HuH-7 (cell line): ENCODE measurements at places on chromosomes 4 and X.

- no peak for DNase-seq
These were observed 285.9 kb downstream of the SLC7A11 start for GRCh38 chr4:137956256-137956655.

GRCh38 chrX:155262970-155263754, 1.1 kb downstream of the RAB39B start:
- no peak for DNase-seq

GRCh38 chrX:72604112-72604511, 31.5 kb upstream of the HDAC8 start:
- no peak for DNase-seq

DNA sequence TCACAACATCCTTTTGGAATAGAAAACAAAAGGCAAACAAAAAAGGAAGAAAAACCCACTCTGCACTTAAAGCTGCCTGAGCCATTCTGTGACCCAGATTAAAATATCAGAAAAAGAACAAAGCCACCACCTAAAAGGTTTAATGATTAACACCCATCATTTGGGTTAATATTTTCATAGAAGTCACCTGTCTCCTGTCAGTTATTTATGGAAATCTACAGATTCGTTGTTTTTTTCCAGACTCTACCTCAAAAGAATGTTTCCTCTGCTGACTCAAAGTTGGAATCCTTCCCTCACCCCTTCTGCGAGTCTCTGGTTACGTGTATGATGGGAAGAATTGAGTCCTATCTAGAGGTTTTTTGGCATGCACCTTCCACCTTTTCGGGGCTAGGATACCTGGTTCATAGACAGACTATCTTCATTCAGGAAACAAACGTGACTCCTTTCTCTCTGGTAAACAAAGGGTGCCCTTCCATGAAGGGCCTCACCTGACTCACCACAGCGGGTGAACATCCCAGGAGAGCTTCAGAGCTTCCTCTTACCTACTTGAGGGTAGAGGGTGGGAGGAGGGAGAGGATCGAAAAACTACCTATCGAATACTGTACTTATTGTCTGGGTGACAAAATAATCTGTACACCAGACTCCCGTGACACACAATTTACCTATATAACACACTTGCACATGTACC, 19.6 kb upstream of the CA5B start:
- DNase-seq: no peak

GRCh38 chr4:97235521-97235920, 907.8 kb downstream of the STPG2 start:
- DNase-seq: no peak

- DNase-seq: no peak
These were observed 217.6 kb downstream of the SNCA start for GRCh38 chr4:89619206-89619962.

GRCh38 chrX:101708163-101708562, 48.5 kb upstream of the ARMCX2 start:
- no peak for DNase-seq

GRCh38 chr4:72971572-72971971, 97.9 kb downstream of the COX18 start:
- no peak for DNase-seq

GRCh38 chr4:110046588-110047049, 133.9 kb downstream of the EGF start:
- no peak for DNase-seq

DNA sequence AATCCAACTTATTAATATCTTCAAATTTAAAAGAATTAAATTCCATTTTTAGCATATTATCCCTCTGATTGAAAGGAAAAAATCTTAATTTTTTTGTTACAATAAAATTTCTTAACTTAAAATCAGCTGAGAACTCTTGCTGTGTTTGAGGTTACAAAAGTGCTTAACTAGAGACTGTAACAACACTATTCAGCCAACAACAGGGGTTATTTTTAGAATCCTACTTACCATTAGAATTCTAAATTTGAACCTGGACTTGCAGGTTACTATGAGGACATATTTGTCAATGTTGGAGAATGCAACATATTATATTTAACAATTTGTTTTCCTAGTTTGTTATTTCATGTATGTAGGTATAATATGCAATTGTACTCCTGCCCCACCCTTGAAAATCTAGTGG, 238.1 kb upstream of the CXXC4 start:
- DNase-seq: no peak

- no peak for DNase-seq
These were observed 58.5 kb upstream of the ARSJ start for GRCh38 chr4:114037988-114038387.

DNA sequence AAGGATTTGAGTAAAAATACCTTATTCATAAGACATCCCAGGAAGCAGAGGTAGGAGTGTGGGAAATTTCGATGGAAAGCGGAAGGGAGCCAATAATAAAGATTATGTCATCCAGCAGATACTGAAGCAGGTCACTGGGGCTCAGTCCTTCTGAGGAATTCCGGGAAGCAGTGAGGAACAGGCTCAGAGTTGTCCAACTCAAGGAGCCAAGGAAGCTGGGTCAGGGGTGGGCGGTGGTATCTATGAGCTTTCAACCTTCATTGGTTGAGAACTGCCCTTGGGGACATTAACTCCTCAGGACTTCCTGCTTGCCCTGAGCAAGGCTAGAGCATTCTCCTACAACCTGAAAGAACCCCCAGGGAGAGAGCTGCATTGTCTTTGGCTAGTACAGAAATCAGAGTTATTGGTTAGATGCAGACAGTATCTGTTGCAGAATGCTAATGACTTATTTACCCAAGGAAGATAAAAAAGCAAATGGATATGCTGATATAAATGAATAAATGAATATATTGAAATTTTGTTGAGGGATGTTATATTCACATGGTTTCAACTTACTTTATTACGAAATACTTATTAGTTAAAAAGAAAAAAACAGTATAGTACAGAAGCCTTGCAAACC, 68.2 kb downstream of the DMP1 start:
- no peak for DNase-seq

GRCh38 chr4:67054896-67055295, 490.4 kb downstream of the CENPC start:
- no peak for DNase-seq

DNA sequence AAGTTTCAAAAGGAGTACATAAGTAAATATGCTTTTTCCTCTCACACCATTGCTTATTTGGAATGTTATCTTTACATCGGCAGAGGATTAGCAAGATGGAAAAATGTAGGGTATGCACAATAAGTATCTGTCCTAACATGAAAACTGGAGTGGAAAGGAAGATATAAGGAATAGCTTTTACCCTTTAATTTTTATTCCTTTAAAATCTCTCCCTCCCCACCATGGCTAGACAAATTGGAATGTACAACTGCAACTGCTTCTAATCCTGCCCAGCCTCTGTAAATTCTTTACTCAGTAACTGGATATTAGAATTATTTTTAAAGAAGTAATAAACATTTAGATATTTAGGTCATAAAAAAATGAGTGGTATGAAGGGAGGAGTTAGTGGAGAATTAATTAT, 171.5 kb downstream of the PCDH18 start:
- no peak for DNase-seq

GRCh38 chrX:39377157-39377556, 575.9 kb downstream of the MID1IP1 start:
- no peak for DNase-seq

DNA sequence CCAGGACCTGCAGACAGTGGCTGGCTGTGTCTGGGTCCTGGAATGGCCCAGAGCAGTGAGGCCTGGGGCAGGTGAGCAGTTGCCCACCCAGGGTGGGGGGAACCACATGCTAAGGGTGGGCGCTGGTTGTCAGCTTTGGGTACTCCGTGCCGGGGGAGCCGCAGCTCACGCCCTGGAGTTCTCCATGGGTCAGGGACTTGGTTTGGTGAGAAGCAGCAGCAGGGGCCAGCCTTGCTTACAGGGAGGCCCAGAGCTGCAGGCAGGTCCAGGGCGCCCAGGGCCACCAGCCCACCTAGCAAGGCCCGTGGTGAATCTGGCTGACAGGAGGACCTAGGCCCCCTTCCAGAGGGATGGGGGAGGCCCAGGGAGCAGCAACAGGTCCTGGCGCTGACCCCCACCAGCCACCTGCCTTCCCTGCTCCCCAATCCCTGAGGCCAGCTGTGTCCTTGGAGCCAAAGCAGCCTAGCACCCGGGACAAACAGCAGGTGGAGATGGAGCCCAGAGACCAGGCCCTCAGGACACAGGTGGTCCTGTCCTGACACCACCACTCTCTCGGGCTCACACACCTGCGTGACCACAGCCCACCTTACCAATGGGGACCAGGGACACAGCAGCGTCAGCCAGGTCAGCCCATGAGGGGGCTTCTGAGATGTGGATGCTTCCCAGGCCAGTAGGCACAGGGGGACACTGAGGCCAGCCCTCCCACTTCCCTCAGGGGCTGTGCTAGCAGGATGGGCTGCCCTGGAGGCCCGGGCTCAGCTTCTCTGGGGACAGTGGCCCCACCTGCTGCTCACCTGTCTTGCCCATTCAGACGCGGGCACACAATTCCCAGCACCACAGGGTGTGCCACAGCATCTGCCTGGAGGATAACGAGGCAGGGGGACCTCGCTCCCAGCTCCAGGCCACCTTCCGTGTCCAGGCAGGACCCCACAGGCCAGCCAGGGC, 3.5 kb downstream of the MXD4 start:
- no peak for DNase-seq

GRCh38 chr4:129046055-129046959, 47.0 kb downstream of the SCLT1 start:
- no peak for DNase-seq

GRCh38 chrX:114798907-114799306, 215.0 kb downstream of the HTR2C start:
- no peak for DNase-seq

DNA sequence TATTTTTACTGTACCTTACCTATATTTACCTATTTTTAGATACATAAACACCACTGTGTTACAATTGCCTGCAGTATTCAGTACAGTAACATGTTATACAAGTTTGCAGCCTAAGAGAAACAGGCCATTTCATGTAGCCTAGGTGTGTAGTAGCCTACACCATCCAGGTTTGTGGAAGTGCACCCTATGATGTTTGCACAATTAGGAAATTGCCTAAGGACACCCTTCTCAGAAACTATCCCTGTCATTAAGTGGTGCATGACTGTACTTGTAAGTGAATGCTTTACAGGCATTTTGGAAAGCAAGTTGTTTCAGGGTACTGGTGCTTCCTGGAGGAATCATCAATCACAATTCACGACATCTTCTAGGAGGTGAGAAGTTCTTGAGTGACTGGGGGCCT, 991.8 kb upstream of the SLIT2 start:
- no peak for DNase-seq

GRCh38 chr4:147430111-147430510, 50.8 kb upstream of the EDNRA start:
- DNase-seq: no peak

DNA sequence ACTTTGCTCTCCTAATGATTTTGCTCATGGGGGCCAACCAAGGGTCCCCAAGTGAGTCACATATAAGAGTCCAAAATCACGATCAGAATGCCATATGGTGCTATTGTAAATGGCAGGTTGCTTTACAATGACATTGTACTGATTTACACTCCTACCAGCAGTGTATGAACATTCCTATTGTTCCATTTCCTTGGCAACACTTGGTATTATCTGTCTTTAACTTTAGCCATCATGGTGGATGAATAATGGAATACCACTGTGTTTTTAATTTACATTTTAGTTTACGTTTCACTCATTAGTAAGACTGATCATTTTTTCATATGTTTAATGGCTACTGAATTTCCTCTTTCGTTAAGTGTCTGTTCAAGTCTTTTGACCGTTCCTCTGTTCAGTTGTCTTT, 96.5 kb downstream of the NYX start:
- DNase-seq: no peak

DNA sequence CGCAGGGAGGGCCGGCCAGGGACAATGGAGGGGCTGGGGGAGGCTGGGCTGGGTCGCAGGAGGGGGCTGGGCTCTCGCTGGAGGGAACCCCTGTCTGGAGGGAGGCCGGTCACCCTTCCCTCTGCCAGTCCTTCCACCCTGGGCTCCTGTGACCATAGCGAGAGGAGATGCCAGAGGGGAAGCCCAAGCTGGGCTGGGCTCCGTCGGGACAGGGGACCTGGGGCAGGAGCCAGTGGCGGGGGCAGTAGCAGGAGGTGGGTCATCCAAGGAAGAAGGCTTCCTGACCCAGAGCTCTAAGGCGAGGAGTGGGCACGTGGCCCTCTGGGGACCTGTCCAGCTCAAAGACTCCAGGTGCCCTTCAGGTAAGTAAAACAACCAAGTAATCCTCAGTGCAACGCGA, 16.9 kb downstream of the CTAG1B start:
- DNase-seq: no peak

GRCh38 chr4:145487631-145488030, 6.0 kb downstream of the SMAD1 start:
- no peak for DNase-seq

DNA sequence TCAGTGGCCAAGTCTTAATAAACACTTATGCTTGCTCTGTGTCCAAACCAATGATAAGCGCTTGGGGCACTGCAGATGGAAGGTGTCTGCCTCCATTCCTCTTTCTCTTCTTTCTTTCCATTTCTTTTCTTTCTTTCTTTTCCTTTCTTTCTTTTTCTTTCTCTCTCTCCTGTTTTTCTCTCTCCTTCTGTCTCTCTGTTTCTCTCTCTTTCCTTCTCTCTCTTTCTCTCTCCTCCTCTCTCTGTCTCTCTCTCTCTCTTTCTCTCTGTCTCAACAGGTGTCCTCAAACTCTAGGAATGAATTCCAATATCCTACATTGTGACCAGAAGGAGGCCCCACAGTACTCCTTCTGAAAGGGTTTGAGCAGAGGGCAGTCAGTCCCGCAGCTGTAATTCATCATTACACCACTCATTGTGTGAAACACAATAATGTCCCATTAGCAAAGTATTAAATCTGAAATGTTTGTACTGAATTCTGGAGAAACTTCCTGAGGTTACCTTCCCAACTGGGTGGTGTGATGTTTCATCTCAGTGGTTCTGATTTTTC, 66.5 kb upstream of the PAGE1 start:
- DNase-seq: no peak

GRCh38 chr4:1807332-1807777, 14.3 kb downstream of the FGFR3 start:
- DNase-seq: no peak

DNA sequence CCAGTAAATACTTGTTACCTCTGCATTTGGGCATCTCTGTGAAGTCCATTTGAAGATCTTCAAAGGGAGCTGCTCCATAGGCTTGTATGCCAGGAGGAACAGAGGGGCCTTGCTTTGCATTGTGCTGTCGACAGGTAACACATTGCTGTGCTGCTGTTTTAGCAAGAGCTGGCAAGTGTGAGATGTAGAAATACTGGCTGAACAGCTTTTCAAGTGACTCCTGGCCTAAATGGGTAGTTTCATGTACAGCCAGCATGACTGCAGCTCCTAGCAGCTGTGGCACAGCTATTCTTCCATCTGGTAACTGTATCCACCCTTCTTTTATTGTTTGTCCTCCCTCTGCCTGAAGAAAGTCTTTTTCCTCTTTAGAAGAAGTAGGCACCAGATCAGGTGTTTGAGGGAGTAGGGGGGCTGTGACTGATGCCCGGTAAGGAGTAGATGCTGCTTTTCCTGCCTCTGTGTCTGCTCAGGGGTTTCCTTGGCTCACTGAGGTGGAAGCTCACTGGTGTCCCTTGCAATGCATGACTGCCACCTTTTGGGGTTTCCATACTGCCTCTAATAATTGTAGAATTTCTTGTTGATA, 965.3 kb downstream of the CCSER1 start:
- DNase-seq: no peak
